ENCODE measurements at places on chromosomes 7 and 10. TPM values are rescaled to one million over a fixed set of nuclear protein-coding genes. Genes with fewer than 3 reads are reported as not detected.

NANOS1 gene
- total RNA-seq: under 0.01 TPM

- peak; percentile 63 for DNase-seq
Observed at GRCh38 chr7:69932034-69932628, 333.9 kb downstream of the AUTS2 start.

- DNase-seq: no peak
Observed at GRCh38 chr10:122186816-122187810, 84.0 kb upstream of the BTBD16 start.

OR2A12 gene
- not detected for total RNA-seq

GRCh38 chr7:45153233-45153632 lies 4.4 kb upstream of the RAMP3 start:
- DNase-seq: no peak

DNA sequence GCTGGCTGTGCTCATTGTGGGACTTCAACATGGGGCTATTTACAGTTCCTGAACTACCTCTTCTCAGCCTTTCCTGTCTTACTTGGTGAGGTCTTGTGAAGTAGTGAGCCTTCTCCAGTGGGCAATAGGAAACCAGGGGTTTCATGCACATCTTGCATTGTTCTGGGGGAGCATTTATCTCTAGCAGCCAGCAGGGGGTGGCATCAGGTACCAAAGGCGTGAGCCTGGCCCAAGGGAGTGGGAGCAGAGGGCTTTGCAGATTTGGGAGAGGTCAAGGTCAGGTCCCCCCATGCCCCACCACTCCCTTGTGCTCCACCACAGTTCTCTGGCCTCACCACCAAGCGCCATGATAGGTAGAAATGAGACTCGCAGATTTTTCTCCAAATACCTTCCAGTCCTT lies 85.4 kb upstream of the NPTX2 start:
- no peak for DNase-seq

DNA sequence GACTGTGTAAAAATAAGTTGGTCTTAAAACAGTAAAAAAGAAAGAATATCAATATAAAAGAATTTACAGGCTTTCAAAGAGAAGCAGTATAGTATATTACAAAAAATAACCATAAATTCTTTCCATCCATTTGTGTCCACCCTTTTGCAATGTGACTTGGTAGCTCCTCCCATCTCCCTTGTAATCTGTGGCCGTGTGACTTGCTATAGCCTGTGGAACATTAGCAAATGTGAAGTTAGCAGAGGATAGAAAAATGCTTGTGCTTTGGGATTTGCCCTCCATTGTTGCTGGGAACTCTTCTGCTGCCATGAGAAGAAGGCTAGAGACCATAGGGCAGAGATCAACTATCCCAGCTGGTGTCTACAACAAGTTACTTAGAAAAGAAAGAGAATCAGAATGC lies 30.2 kb downstream of the KLHL7 start:
- DNase-seq: no peak

- DNase-seq: no peak
Observed at GRCh38 chr7:124843336-124843735, 77.7 kb upstream of the GPR37 start.

SRRM3 gene
- total RNA-seq: 0.65 TPM

DNA sequence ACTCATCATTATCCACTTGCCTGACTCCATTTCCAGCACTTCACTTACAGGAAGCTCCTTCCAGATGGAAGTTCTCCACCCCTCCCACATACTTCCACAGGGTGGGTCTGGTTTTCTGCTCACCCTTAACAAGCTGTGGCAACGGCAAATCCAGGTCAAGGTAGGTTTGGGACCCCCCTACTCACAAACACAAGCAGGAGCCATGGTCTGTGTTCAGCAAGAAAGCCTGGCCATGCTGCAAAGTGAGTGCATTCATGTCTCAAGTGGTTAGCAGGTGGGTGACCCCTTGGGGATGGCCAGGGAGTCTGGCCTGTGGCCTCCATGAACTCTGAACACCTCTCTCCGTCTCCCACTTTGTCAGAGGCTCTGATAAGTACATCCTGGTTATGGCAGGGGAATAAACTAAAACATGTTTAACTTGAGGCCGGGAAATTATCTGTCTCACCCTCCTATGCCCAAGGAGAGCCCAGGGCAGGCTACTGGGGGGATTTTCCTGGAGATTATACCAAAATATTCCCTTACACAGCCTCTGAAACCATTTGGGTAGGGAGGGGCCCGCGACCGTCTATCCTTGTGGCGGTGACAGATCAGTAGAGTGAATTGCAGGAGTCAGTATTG lies 844 bp downstream of the XPNPEP1 start:
- peak; percentile 24 for DNase-seq

DNA sequence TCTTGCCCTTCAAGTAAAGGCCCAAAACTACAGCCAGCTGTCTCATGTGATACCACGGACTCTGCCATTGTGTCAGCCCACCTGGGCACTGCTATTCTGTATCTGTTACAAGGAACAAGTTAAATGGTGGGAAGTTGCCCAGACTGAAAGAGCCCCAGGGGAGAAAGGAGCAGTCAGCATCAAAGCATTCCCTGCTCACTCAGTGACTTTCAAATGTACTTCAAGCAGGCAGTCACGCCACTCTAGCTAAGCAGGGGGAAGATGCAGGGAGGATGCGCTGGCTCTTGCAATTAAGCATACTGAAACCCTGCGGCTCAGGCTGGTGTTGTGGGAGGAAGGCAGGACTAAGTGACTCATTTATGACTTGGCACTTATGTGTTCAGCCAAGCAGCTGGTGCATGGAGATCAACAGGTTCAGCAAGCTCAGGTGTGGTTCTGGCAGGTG lies 1249.6 kb downstream of the TYW1 start:
- no peak for DNase-seq

STEAP2 gene
- 30.6 TPM for total RNA-seq

- no peak for DNase-seq
Observed at GRCh38 chr7:158284617-158285382, 302.8 kb downstream of the PTPRN2 start.

UTF1 gene
- not detected for total RNA-seq

PLOD3 gene
- total RNA-seq: 126 TPM

DNA sequence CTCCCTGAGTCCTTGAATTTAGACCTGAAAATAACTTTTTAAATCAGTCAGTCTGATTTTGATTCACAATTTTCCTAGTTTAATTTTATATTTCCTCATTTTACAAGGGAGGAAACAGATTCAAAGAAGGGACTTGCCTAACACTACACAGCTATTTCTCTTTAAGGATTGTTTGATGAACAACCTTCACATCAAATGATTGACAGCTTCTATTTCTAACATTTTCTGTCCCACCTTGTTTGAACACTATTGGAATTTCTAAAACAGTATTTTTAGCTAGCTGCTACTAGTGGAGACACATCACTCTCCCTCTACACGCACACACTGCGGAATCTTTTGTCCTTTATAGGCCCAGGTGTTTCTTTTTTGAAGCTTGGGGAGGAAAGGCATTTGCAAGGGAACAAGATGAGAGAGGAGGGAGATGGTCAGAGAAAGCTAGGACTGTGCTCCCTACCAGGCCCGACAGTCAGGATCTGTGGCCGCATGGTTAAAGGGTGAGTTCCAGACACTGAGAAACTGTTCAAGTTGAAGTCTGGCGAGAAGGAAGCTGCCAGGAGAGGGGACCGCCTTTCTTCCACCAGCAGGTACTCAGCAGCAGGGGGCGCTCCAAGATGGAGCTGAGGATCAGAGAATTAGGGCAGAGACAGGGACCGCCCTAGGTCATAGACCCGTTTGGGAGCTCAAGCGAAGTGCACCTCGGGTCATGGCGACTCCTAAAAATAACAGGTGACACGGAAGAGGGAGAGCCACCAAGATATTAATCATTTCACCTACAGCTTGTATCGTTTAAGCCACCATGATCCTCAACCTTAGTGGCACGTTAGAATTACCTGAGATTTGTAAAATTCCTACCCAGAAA lies 49.7 kb downstream of the DNAJC12 start:
- DNase-seq: peak; percentile 48

AOAH gene
- not detected for total RNA-seq

PLPP4 gene
- total RNA-seq: 22.5 TPM

DNA sequence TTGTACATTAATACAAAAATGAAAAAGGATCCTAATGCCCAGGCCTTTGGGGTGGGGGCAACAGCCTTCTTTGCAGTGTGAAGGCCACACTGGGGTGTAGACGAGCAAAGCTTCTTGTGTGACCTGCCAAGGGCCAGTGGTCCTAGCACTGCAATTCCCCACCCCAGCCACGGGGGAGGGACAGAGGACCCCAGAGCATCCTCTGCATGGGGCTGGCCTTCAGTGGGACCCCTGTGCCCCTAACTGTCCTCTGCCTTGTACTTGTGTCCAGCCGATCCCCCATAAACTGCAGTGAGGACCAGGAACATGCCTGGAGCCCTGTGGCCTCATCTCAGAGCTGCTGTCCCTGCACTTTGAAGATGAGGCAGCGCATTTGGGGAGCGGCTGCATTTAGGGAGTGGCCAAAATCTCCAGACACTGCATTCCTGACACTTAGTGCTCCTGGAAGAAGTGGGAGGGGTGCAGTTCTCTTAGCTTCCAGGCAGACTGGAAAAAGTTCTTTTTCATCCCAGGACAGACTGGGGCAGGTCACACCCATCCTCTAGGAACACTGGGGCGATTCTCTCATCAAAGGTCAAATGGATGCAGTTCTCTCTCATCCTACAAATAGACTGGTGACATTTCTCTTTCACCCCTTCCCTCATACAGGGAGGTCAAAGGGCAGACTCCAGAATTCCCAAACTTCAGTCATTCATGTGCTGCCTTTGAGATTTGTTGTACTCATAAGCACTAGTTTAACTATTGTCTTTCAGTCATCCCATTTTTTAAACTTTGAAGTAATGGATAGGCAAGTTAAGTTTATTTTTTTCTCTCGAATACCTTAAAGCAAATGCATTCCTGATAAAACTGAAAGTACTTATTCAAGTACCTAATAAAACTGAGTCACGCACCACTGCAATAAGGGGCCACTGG lies 922 bp upstream of the MYO1G start:
- DNase-seq: peak; percentile 60

DNA sequence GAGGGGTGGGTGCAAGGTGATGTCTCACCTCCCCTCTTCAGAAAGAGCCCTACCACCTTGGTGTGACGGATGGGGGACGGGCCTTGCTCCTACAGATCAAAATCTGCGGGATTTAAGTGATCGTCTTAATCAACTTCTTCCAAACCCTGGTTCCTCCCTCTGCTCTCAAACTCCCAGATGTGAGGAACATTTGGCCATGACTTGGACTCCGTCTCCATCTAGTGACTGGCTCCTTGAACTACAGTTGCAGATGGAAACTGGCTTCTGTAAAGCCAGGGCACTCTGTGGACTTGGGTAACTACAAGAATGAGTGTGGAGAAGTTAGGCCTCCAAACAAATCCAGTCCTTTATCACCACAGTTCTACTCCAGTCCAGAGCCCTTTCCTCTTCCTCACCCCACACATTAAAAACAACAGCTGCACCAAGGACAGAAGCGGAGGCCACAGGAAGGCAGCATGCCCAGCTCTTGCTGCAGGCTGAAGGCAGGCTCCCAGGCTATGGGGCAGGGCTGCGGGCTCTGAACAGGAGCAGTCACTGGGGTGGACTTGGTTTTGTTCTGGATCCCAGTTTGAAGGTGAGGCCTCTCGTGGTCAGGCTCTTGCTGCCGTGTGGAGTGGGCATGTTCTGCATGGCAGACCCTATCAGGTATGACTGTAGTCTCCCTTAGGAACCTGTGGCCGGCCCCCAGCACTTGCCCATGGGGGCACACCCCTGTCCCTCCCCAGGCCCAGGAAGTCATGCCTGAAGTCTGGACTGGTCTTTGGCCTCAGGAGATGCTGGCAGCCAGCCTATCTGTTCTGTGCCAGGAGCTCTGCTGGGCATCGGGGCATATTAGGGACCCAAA lies 79.4 kb downstream of the VWC2 start:
- peak; percentile 74 for DNase-seq

FAM149B1 gene
- 23.3 TPM for total RNA-seq

DNA sequence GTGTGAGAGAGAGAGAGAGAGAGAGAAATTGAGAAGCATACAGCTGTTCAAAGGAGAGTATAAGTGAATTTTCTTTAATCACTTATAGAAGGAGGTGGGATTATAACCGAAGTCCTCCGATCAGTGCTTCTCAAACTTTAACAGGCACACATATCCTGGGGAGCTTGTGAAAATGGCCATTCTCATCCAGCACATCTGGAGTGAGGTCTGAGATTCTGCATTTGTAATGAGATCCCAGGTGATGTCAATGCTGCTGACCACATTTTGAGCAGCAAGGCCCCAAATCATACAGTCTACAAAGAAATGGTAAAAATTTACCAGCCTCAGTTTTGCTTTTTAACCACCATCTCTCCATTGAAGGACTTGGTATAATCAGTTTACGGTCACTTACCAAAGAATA lies 219.0 kb downstream of the PTEN start:
- DNase-seq: no peak

GRCh38 chr7:4279216-4279615 lies 402.9 kb upstream of the FOXK1 start:
- no peak for DNase-seq

DNA sequence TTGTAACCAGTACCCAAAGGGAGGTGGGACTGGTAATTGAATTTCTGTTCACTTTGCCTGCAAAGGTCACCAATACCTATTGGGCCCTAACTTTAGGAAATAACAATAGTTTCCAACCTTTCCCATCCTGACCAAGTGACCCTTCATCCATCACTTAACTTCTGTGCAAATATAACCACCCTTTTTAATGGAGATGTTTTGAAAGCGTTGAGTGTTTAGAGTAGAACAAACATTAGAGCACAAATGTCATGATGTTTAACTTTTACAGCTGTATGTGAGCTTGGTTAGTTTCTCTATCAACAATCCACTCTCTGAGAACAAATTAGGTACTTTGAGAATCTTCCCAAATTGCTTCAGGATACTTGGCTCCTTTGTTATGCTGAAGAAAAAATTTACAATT lies 66.4 kb downstream of the MET start:
- no peak for DNase-seq

DNA sequence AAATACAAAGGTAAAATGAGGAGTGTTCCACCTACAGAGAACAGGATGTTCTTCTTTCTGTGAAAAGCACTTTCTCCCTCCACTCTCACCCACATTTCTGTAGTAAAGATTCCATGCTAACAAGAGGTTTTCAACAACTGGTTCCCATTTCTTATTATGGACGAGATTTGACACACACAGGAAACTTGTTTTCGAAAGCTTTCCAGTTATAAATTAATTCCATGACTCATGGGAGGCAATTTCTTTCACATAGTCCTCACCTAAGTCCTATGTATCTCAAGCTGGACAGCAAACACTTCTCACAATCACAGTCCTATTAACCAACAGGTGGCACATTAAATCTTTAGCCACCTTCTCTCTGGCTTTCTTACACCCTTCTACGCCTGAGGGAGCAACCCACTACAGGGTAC lies 24.5 kb downstream of the RAPGEF5 start:
- no peak for DNase-seq

DNA sequence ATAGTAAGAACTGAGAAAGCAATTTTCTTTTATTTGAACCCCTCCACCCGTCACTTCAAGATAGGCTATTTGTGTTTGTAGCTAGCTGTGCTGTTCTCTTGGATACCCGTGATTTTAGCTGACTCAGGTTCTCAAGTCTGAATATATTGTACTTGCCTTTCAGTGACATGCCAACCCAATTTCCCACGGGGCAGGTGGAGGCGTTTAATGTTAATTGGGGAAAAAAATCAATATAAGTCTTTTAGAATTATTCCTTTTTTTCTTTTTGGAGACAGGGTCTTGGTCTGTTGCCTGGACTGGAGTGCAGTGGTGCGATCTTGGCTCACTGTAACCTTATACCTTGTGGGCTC lies 36.4 kb downstream of the ZRANB1 start:
- no peak for DNase-seq

KIF5B gene
- total RNA-seq: 137 TPM
